ENCODE measurements at places on chromosomes 13 and 19.

DNA sequence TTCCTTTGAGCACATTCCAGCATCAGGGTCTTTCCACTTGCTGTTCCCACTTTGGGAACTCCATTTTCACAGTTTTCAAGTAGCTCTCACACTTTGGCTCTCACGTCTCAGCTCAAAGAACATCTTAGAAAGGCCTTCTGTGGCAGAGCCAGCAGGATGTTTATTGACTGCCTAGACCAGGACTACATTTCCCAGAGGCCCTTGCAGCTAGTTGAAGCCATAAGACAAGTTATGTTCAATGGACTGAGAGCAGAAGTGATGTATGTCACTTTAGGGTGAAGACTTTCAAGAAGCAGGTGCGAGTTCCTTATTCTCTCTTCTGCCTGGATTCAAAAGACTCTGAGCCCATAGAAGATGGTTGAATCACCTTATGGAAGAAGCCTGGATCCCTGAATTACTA, 4.3 kb upstream of the HAUS5 start:
- DNase-seq = no peak

GRCh38 chr19:38932425-38933179, 1.9 kb downstream of the MRPS12 start:
- DNase-seq = no peak

DNA sequence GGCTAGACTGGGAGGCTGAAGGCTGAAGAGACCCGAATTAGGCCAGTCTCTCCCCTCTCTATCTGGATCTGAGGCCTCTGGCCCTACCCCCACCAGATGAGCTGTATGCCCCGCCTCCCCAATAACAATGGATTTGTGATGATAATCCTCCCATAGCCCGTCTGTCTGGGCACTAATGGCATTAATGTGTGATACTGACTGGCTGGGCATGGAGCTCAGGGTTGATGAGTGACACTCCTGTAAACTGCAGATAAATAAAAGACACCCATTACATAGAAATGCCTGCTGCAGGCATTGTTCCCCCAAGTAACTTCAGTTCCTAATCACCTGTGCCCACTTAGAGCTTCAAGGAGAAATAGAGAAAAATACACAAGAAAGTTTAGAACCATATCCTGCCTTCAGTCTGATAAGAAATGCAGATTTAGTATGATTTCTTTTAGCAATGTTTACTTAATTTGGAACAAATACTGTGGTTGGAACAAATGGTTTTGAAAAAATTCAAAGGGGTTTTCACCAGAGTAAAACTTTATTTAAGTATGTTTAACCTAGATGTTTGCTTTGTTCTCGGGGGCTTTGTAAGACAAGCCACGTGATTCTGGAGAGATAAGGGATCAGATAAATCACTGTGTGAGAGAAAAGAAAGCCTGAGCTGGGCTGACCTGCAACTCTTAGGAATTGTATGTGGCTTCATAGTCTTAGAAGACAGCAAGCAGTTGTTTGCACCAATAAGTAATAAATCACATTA, 60.3 kb downstream of the TNFRSF19 start:
- no peak for DNase-seq

DNA sequence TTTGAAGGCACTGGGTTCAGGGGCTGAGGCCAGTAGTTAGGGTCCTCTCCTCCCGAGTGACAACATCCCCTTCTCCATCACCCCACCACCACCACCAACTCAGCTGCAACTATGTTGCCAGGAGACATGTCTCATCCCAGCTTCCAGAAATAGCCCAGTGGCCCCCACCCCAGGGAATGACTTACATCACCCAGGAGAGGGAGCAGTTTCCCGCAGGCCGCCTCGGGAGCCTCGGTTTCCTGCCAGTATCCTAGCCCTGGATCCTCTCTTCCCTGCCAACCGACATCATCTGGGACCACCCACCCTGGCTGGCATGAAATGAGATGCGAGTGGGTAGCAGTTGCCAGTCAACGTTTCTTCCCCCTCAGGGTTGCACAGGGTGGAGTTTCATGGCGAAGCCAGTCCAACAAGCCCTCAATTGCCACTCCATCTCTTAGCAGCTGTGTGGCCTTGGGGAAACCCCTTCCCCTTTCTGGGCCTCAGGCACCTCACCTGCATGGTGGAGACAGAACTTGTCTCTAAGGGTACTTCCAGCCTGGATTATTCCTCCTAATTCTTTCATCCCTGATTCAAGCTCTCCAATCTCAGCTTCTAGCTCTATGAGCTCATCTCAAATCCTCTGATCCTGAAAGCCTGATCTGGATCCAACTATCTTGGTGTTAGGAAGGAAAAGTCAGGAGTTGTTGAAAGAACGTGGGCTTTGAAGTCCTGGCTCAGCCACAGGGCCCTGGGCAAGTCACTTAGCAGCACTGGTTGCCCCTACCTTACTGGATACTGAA, 3.9 kb upstream of the GSK3A start:
- DNase-seq = no peak

- no peak for DNase-seq
Observed at GRCh38 chr13:73657821-73658540, 476.2 kb downstream of the KLF12 start.

- no peak for DNase-seq
Observed at GRCh38 chr13:32264407-32264806, 50.8 kb downstream of the ZAR1L start.

GRCh38 chr13:102530751-102531150, 66.0 kb upstream of the TPP2 start:
- no peak for DNase-seq

DNA sequence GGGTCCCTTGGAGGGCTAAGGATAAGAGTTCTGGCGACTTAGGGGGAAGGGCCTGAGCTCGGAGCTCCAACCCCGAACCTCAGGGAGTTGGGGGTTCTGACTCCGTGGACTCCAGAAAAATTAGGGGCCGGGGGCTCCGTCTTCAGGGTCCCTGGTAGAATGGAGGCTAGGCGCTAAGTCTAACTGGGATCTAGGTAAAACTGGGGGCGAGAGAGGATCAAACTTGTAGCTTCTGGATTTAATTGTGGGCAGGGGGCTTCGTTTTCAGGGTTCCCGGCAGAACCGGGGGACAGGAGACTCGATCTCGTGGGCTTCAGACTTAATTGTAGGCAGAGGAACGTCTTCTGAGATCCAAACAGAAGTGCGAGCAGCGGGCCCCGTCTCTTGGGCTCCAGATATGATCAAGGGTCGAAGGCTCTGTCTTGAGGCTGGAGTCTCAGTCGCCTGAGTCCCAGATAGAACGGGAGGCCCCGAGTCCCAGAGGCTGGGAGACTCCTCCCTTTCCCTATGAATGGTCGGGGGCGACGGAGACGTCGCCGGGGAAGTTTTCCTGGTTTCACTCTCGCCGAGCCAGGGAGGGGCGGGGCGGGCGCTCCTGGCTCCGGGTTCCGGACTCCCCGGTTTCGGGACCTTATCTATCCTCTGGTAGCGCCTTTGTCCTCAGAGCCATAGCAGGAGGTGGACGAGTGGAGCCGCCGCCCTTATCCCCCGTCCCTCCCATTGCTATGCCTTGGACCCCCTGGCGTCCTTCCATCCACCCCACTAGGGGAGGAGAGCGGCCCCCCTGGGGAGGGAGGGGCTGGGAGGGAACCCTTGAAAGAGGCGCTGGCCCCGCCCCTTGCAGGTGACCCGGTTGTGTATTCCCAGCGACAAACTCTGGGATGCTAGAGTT, 1.3 kb downstream of the NECTIN2 start:
- no peak for DNase-seq

DNA sequence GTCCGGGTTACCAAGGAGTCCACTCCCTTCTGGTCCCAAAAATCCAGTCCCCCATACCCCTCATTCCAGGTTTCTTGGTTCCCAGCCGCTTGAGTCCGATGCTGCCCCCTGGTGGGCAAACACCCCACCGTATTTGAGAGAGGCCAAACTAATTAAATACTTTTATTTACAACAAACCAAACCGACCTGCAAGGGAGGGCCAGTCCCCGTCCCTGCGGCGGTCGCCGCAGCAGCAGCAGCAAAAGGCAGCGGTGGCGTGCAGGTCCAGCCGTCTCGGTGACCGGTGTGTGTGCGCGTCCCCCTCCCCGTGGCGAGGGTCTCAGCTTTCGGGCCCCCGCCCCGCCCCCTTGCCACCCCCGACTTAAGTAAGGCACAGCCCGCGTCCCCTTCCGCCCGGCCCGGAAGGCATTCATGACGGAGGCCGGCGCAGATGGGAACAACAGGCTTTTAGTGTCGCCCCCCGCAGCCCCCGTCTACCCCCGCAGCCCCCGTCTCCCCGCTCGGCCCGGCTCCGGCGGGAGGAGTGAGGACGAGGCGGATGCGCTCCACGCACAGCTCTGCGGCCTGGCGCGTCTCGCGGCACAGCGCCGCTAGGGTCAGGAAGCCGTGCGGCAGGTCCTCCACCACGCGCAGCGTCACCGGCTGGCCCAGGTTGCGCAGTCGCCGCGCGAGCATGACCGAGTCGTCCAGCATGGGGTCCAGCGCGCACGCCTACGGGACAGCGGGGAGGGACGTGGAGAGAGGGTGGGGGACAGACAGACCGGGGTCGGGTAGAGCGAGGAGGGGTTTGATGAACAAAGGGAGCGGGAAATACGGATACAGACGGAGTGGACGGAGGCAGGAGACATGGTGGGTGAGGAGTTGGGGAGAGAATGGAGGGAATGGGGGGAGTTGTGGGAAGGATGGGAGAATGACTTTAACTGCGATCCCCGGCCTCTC, 11.5 kb upstream of the CNFN start:
- DNase-seq = peak; percentile 54

- DNase-seq = no peak
Observed at GRCh38 chr19:57083711-57084110, 36.1 kb upstream of the USP29 start.

- no peak for DNase-seq
Observed at GRCh38 chr13:39941236-39941635, 285.8 kb downstream of the COG6 start.

GRCh38 chr19:47157431-47158321, 27.0 kb downstream of the SAE1 start:
- DNase-seq = no peak

DNA sequence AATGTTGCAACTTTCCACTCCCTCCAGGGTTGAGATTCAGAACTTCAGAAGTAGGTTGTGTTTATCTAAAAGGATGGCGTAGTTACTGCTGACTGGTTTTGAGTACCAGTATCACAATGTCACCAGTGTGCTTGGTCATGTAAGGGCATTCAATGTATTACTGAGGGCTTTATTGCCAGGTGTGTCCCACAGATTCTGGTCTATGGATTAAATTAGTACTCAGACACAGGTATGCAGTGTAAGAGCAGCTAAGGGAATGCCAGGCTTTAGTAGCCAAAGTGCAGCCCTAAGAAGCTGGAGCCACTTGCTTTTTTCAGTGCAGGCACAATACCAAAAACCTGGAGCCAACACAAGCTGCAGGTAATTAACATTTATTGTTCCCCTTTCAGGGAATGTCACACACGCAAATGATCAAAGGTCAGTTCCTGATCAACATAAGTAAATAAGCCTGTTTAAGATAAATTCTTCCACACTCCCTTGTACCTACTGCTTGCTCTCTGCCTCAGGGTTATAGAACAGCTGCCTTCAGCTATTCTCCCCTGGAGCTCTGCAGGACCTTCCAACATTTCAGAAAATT, 130.1 kb upstream of the ZNF91 start:
- DNase-seq = no peak

GRCh38 chr19:5104871-5105351, 136.0 kb downstream of the KDM4B start:
- DNase-seq = no peak

All from SW 1271 (cell line).